Ecto neural progenitor cell (in vitro differentiated cells): ENCODE measurements at places on chromosomes 5 and 9.
A peak's percentile ranks its signal among the peaks of the same experiment; 100 is the strongest.

GRCh38 chr5:127409246-127409917 is 108.1 kb upstream of the PRRC1 start:
- no peak for DNase-seq

- DNase-seq, result peak; percentile 91
These were observed 31.6 kb downstream of the ANXA2R start for GRCh38 chr5:43008363-43009153.

DNA sequence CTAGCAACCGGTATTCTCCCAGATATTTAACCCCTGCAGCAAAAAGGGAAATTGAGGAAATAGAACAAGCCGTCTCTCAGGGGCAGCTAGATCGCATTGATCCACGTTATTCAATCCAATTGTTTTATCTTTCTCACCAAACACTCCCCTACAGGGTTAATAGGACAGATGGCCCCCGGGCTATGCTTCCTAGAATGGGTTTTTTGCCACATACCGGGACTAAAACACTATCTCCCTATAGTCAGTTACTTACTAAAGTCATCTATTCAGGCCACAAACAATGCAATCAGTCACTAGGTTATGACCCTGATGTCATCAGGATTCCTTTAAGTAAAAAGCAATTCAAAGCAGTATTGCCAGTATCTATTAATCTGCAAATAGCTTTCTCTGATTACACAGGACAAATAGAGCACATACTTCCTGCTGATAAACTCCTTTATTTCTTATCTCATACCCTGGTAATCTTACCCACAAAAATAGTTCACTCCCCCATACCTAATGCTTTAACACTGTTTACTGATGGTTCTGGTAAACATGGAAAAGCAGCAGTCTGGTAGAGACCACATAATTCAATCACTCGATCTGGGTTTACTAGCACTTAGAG is 159.0 kb downstream of the CPLANE1 start:
- no peak for DNase-seq

- DNase-seq, result no peak
These were observed 9.9 kb upstream of the B4GALT1 start for GRCh38 chr9:33177086-33177485.

- DNase-seq, result no peak
These were observed 295.2 kb downstream of the ADGRV1 start for GRCh38 chr5:90853750-90854149.

DNA sequence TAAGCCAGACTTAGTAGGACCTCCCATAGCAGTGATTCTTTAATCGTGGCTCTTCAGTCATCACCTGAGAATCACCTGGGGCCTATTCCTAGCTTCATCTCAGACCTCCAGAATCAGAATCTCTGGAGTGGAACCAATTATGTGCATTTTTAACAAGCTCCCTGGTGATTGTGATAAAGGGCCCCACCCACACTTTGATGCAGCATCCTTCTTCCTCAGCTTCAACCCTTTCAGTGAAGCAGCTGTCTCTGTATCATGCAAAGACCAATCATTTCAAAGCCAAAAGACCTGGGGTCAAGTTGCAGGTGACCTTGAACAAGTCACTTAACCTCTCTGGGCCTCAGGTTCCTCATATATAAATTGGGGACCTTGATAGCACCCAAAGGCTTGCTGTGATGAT is 17.1 kb downstream of the FBXO10 start:
- no peak for DNase-seq
